IMR-90 (cell line): ENCODE measurements at places on chromosomes 6 and 20. TPM values are rescaled to one million over a fixed set of nuclear protein-coding genes. Genes with fewer than 3 reads are reported as not detected.
A peak's percentile ranks its signal among the peaks of the same experiment; 100 is the strongest.

Gene OR2H2
- not detected in 2 replicates for total RNA-seq

DNA sequence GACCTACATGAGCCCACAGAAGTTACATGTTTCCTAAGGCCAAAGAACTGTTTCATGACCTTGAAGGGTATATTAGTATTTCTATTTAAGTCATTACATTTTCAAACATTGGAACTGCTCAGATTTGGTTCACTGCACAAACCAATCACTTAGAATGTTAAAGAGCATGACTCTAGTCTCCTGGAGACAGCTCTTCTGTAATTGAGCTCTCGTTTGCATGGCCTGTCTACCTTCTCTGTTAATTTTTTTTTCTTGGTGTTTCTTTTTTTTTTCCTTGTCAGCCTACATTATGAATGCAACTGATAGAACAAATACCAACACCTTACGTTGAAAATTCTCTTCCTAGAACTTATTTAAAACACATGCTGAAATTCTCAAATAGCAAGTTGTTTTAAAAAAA lies 860.2 kb upstream of the MAP3K7 start:
- H3K4me1 ChIP-seq = peaks cover 7% of the 10 kb centered on the region; the same call in 1 of the 2 replicates
- no peak overlapping the region for H3K27ac ChIP-seq
- no peaks in the 10 kb centered on the region for H3K27me3 ChIP-seq
- DNase-seq = no peak
- no peaks in the 10 kb centered on the region for H3K36me3 ChIP-seq

Gene IFNGR1
- total RNA-seq = 25.6 and 34.2 TPM in 2 replicates

DNA sequence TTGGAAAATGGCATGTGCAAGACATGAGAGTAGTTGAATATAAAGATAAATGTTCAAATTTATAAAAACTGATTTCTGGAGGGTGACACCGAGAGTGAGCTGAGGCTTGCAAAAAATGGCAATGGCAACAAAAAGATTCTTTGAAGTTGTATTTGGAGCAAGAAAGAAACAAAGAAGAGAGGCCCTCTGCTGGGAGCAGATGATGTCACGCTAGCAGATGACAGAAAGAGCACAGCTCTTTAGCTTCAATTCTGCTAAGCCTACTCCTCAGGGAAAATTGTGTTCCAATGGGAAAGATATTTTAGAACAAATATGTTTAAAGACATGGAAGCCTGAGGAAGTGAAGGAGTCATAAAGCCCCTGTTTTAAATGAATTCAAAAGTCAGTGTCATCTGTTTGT lies 125.3 kb upstream of the NOX3 start:
- H3K4me3 ChIP-seq = no peak overlapping the region
- no peaks in the 10 kb centered on the region for H3K36me3 ChIP-seq
- no peaks in the 10 kb centered on the region for H3K27me3 ChIP-seq
- H3K27ac ChIP-seq = no peak overlapping the region

Gene DZANK1
- total RNA-seq = 0.54 and 0.83 TPM in 2 replicates

DNA sequence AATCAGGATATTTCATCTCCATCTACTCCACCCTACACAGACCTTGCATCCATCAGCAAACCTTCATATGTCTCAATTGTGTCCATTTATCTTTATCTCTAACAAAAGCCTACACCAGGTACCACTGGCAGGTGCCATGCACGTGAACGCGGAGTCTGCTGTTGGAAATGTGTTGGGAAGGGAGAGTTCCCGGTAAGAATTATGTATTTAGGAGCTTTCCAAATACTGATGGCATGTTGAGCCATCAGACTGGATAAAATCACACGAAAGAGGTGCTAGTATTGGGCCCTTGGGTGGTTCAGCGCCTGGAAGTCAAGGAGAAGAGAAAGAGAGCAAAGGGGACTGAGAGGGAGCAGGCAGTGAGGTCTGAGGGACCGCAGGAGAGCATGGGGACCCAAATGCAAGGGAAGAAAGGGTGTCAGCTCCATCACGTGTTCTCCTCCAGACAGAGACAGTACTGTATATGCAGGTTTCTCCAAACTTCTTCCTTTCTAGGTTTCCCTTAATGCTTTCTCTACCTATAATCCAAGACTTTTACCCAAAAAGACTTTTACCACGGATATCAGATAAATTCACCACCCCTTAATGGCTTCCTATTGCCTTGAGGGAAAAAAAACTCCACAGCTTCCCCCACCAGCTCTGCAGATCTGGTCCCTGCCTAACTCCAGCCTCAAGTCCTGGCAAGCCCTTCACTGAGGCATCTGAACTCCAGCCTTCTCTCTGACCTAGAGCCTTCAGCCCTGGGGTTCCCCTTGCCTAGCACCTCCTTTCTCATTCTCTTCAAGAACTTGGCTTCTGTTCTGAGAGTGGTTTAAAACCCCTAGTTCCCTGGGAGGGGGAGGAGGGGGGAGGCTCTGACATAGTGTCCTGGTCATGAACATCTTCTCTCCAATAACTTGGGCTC lies 4.8 kb upstream of the ZNF217 start:
- H3K27ac ChIP-seq = no peak overlapping the region
- H3K27me3 ChIP-seq = no peaks in the 10 kb centered on the region
- H3K4me3 ChIP-seq = no peak overlapping the region
- no peak for DNase-seq
- H3K4me1 ChIP-seq = peaks cover 5% of the 10 kb centered on the region
- no peaks in the 10 kb centered on the region for H3K36me3 ChIP-seq

Gene MUC21
- not detected in 2 replicates for total RNA-seq

Gene ATP6V1G2
- total RNA-seq = 1.4 and 3.1 TPM in 2 replicates

DNA sequence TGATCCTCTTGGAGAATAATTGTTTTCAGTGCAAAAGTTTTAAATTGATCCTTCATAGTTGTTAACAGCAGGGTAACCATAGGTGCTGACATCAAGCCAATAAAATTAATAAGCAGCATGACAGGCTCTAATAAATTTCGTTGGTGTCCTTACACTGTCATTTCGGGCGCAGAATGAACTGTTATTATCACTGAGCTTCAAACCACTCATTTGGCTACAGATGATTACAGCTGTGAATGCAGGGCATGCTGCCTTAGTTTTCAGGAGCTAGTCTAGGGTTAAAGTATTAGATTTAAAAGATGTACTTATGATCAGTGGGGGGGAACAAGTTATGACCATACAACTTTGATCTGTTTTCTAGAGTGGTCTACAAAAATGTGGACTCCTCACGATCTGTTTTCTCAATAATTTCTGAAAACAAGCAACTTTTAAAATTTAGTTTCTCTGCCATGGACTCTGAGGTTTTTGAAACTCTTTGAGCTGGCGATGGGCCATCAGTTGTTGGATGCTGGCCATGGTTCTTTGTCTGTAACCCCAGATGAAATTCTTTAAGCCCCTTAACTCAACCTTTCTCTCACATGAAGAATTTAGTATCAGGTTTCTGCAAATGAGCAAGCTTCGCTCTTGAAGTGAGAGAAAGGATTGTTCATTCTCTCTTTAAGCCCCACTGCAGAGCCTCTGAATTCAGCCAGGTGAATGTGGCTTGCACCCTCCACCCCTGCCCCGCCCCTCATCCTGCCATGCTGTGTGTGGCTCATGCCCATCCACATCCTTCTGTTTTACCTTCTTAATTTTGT lies 99.1 kb upstream of the MTHFD1L start:
- DNase-seq = no peak
- H3K36me3 ChIP-seq = no peaks in the 10 kb centered on the region
- H3K4me1 ChIP-seq = no peaks in the 10 kb centered on the region
- no peak overlapping the region for H3K27ac ChIP-seq
- H3K4me3 ChIP-seq = no peak overlapping the region
- no peaks in the 10 kb centered on the region for H3K27me3 ChIP-seq

DNA sequence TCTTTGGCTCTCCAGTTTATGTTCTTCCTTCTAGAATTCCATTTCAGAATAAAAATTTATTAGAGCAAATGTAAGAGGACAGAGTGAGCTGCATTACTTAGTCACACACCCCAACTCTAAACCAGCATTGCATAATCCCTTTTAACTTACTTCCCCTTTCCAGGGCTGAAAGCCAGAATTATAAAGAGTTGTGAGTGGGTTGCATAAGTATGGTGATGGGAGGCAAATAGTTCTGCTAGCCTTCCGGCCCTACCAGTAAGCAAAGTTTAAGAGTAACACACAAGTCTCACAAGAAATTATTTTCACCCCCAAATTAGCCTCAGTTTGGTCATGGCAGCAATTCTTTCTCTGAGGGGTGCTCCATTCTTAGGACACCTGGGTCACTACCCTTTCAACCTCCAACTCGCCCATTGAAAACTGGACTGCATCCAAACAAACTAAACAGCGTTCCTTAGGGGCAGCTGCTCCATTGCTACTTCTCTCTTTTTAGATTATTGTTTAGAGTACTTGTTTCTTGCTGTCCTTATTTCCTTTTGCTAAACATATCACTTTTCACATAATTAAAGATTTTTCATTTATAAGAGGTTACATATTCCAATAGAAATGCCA lies 1.6 kb downstream of the KIAA0408 start:
- no peak overlapping the region for H3K27ac ChIP-seq
- H3K36me3 ChIP-seq = no peaks in the 10 kb centered on the region
- H3K4me1 ChIP-seq = peaks cover 2% of the 10 kb centered on the region
- H3K4me3 ChIP-seq = no peak overlapping the region
- H3K27me3 ChIP-seq = no peaks in the 10 kb centered on the region
- DNase-seq = peak; percentile 81

DNA sequence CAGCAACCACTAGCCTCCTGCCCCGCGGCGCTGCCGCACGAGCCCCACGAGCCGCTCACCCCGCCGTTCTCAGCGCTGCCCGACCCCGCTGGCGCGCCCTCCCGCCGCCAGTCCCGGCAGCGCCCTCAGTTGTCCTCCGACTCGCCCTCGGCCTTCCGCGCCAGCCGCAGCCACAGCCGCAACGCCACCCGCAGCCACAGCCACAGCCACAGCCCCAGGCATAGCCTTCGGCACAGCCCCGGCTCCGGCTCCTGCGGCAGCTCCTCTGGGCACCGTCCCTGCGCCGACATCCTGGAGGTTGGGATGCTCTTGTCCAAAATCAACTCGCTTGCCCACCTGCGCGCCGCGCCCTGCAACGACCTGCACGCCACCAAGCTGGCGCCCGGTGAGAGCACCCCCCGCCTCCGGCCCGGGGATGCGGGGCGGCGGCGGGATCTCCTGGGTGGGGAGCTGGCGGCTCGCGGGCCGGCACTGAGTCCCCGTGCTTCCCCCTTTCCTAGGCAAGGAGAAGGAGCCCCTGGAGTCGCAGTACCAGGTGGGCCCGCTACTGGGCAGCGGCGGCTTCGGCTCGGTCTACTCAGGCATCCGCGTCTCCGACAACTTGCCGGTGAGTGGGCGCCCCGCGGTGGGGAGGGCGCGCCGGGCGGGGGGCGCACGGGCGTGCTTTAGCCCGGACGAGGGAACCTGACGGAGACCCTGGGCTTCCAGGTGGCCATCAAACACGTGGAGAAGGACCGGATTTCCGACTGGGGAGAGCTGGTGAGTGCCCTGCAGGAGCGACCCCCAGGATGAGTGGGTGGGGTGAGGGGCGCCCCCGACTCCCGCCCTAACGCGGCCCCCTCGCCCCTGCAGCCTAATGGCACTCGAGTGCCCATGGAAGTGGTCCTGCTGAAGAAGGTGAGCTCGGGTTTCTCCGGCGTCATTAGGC lies 585 bp downstream of the PIM1 start:
- H3K36me3 ChIP-seq = peaks cover 34% of the 10 kb centered on the region
- peak overlapping the region; percentile 84 for H3K4me3 ChIP-seq
- H3K27ac ChIP-seq = peak overlapping the region; percentile 80
- H3K27me3 ChIP-seq = no peaks in the 10 kb centered on the region
- H3K4me1 ChIP-seq = peaks cover 7% of the 10 kb centered on the region

DNA sequence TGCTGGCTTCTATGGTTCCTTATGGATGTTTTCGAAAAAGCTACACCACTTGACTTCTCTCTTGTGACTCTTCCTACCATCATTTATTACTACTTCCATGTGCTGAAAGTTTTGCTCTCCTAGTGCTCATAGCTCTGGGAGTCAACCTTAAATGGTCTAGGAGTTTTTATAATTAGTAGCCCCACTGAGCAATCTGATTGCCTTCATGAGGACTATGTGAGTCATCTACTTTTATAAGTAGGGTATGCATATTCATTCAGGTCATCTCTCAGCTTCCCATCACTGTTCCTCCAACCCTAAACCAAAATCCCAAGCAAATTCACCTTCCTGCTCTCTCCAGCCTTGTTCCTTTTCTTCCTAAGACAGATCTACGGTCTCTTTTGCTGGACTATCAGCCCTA lies 17.4 kb upstream of the FAXC start:
- H3K4me3 ChIP-seq = no peak overlapping the region
- 0 out of 2 replicates have a peak, but pooled peaks cover 1% of the 10 kb centered on the region for H3K36me3 ChIP-seq
- no peak overlapping the region for H3K27ac ChIP-seq
- no peaks in the 10 kb centered on the region; the same call in 1 of the 2 replicates for H3K27me3 ChIP-seq
- DNase-seq = no peak
- H3K4me1 ChIP-seq = no peaks in the 10 kb centered on the region

Gene SLC4A11
- total RNA-seq = 0.28 and 0.36 TPM in 2 replicates

- H3K4me3 ChIP-seq = no peak overlapping the region
- H3K27me3 ChIP-seq = peaks cover 3% of the 10 kb centered on the region; the same call in 1 of the 2 replicates
- H3K27ac ChIP-seq = no peak overlapping the region
- DNase-seq = peak; percentile 76
- no peaks in the 10 kb centered on the region for H3K4me1 ChIP-seq
Observed at GRCh38 chr20:35994994-35995453, 26.6 kb downstream of the CNBD2 start.

GRCh38 chr6:107673076-107673494 lies 151.0 kb downstream of the SCML4 start:
- H3K27ac ChIP-seq = no peak overlapping the region
- H3K27me3 ChIP-seq = no peaks in the 10 kb centered on the region
- H3K4me3 ChIP-seq = no peak overlapping the region
- no peaks in the 10 kb centered on the region for H3K36me3 ChIP-seq
- peaks cover 6% of the 10 kb centered on the region; the same call in 1 of the 2 replicates for H3K4me1 ChIP-seq
- DNase-seq = no peak

GRCh38 chr6:152094992-152095592 lies 287.6 kb downstream of the ESR1 start:
- peak overlapping the region; percentile 87 for H3K27ac ChIP-seq
- H3K4me3 ChIP-seq = no peak overlapping the region
- peak; percentile 100 for DNase-seq
- no peaks in the 10 kb centered on the region for H3K36me3 ChIP-seq
- peaks cover 27% of the 10 kb centered on the region for H3K4me1 ChIP-seq

DNA sequence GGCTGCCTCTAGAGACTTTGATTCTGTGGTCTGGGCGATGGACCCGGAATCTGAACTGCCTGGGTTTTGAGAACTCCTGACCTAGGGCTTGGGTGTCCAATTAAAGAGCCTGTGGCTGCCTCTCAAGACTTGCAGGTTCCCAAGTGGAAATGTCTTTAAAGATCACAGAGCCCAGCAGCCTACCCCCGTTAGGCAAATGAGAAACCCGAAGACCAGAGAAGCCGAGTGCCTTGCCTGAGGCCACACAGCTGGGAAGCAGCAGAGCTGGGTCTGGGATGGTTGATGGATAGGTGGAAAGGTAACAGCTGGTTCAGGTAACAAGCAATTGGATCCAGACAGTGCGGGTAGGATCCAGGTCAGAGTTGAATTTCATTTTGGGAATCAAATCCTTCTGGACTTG lies 25.8 kb downstream of the KCNB1 start:
- no peak overlapping the region for H3K27ac ChIP-seq
- no peak overlapping the region for H3K4me3 ChIP-seq
- no peak for DNase-seq

Gene GGTLC1
- total RNA-seq = not detected in 2 replicates

Gene CGA
- not detected in 2 replicates for total RNA-seq
